Amniotic stem cell (primary cell): ENCODE measurements at places on chromosomes 6 and 20.

- no peak for DNase-seq
These were observed 71.1 kb downstream of the SRC start for GRCh38 chr20:37416848-37417616.

DNA sequence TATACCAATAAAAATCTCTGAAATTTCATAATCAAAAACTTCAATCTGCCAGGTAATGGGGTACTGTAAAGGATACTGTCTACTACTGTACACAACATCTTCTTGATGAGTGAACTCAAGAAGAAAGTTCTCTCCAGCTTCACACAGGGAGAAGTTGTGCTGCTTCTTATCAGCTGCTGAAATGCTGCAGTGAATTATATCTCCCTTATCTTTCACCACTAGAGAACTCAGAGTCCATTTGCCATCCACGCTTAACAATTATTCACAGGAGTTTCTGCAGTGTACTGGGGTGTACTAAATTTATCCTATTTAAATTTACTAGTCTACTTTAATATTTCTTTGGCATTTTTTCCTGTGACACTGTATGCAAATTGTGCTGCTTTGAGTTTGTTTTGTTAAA lies 384.8 kb downstream of the TFAP2B start:
- DNase-seq = no peak

DNA sequence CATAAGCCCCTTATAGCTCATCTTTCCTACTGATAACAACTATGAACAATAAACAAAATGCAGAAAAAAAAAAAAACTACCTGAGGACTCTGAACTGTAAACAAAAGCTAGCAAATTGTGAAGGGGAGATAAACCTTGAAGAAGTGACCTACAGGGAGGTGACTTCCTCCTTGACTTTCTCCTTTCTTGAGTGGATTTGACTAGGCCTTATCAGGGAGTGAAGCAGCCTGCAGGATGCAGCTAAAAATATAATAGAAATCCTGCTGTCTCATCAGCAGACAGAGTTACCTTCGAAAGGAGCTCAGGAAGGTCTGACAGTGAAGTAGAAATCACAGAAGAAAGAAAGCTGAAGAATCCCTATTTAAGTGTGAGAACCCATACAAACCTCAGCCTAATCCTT lies 322.0 kb upstream of the HTR1E start:
- no peak for DNase-seq

GRCh38 chr6:158496700-158497099 lies 63.2 kb upstream of the TMEM181 start:
- DNase-seq = no peak

- DNase-seq = no peak
These were observed 49.8 kb downstream of the CFAP61 start for GRCh38 chr20:20102163-20102562.

GRCh38 chr6:89379281-89379680 lies 26.8 kb upstream of the UBE2J1 start:
- no peak for DNase-seq

DNA sequence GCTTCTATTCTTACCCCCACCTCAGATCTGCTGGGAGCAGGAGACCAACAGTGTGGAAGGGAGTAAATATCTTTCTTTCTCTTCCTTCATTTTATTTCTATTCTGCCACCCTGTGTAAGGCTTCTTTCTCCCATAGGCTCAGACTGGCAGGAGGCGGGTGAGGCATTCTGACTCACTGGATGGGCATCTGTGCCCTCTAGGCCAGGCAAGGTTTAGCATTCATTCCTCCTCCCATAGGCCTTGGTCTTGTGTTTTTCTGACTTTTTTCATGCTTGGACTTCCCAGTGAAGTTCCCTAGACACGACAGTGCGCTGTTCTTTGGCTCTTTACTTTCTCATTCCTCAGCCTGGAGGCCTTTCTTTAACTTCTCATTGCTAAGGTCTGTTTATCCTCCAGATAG lies 235.2 kb downstream of the SYNE1 start:
- DNase-seq = peak; percentile 27

DNA sequence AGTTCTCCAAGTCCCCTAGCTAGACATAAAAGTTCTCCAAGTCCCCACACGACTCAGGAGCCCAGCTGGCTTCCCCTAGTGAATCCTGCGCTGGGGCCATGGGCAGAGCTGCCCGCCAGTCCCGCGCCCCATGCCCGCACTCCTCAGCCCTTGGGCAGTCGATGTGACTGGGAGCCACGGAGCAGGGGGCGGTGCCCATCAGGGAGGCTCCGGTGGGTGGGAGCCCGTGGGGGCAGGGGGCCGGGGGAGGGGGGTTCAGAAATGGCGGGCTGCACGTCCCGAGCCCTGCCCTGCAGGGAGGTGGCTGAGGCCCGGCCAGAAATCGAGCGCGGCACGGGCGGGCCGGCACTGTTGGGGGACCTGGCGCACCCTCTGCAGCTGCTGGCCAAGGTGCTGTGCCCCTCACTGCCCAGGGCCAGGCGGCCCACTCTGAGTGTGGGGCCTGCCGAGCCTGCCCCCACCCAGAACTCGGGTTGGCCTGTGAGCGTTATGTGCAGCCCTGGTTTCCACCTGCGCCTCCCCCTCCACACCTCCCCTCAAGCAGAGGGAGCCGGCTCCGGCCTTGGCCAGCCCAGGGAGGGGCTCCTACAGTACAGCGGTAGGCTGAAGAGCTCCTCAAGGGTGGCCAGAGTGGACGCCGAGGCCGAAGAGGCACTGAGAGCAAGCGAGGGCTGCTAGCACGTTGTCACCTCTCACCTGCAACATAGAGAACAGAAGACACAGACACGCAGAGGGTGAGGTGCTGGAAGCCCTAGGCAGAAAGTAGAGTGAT lies 11.4 kb downstream of the GSTA5 start:
- no peak for DNase-seq

- no peak for DNase-seq
These were observed 58.0 kb downstream of the SULF2 start for GRCh38 chr20:47727170-47727880.

DNA sequence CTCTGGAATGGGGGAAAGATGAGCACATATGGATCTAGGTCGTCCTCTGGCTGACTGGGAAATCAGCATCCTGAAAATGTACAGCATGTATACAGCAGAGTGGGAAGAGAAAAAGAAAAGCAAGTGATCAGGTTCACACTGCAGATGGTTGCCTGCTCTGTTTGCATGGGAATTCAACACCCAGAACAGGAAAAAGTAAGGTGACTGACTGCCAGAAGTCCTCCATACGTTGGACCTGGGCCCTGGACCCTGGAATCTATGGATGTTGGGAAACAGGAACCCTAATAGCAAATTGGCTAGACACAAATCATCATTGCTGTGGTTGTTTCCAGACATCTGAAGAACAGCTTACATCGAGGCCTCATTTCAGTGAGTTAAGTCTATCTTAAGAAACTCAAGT lies 30.3 kb upstream of the TNFAIP3 start:
- DNase-seq = no peak

GRCh38 chr20:59836767-59837166 lies 96.7 kb downstream of the SYCP2 start:
- no peak for DNase-seq

- DNase-seq = no peak
These were observed 179.8 kb downstream of the GMPR start for GRCh38 chr6:16418151-16418550.

GRCh38 chr20:50359607-50360217 lies 150.5 kb upstream of the PTPN1 start:
- DNase-seq = no peak

- no peak for DNase-seq
These were observed 9.1 kb upstream of the TLDC2 start for GRCh38 chr20:36866681-36867495.

DNA sequence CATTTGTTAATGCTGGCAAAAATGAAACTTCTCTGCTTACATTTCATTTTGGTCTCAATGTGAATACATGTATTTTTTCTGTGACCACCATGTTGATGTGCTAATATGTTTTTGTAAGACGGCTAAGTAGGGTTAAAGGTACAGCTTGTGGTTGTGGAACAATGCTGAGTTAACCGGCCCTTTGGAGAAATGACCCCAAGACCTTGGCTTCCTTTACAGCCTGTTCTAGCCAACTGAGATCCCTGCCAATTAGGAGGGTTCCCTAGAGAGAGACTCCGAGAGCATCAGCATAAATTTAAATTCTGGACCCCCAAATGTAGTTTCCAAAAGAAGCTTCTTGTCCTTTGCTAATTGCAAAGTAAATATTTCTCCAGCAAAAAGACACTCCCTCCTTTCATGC lies 44.4 kb downstream of the RSPO3 start:
- no peak for DNase-seq

DNA sequence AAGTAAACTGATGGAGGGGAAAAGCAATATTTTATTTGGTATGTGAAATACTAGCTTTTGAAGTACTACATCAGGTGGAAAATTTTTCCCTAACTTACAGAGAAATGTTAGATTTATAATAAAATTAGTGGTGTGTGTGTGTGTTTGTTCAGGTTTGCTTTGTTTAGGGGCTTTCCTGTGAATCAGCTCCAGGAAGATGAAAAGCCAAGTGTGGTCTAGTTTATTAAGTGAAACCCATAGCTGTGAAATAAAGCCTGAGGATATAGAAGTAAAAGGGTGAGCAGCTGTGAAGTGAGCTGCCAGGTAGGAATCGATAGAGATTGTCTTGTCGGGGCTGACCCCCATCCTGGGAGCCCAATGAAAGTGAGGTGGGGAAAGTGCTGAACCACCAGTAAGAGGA lies 347.6 kb upstream of the IMPG1 start:
- DNase-seq = no peak

DNA sequence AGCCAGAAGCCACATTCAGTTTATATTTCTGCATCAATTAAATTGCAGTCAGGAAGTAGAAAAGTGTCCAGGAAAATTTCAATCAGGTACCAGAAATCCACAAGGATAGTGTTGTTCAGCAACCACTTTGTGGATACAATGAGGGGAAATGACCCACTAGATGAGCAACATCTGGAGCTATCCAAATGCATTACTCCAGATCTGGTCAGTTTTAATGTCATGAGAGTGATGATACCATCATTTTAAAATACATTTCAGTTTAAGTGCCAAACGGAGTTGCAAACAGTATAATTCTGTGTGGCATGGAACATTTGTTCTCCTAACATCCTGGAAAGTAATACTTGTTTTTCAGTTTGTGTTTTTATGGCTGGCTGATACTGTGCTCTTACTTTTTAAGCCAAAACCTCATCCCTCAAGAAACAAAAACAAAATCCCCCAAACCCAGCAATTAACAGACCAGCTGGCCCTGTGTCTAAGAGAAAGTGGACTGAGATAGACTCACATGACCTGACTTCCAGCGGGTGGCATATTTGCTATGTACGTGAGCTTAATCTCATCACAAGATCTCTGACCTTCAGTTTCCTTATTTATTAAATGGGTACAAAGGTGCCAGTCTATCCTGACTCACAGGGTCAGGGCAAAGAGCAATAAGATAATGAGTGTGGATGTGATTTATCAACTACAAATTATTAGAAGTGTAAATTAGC lies 58.8 kb upstream of the CNKSR3 start:
- no peak for DNase-seq

GRCh38 chr6:32962213-32962826 lies 6.1 kb upstream of the BRD2 start:
- DNase-seq = no peak

GRCh38 chr6:138250513-138251247 lies 32.4 kb upstream of the PBOV1 start:
- no peak for DNase-seq

GRCh38 chr6:71287038-71287437 lies 1.6 kb upstream of the OGFRL1 start:
- no peak for DNase-seq

DNA sequence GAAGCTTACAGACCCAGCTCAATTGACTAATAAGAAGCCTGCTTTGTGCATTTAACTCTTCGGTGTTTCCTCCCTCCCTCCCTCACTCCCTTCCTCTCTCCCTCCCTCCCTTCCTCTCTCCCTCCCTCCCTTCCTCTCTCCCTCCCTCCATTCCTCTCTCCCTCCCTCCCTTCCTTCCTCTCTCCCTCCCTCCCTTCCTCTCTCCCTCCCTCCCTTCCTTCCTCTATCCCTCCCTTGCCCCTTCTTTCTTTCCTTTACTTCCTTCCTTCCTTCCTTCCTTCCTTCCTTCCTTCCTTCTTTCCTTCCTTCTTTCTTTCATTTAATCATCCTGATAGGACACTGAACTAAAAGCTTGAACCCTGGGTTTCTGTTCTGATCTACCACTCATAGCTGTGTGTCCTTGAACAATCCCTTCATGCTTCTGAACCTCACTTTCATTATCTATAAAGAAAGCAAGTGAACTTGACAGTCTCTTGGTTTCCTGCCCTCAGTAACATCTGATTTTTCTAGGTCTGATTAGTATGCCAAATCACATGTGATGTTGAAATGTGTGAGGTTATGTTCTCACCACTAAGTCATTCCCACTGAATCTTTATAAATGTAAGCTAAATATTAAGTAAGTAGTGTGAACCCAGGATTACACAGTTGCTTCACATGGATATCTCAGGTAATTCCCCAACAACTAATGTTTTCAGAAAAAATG lies 132.3 kb upstream of the BMP2 start:
- no peak for DNase-seq

GRCh38 chr6:17393892-17394631 lies 667 bp downstream of the CAP2 start:
- DNase-seq = peak; percentile 48

- DNase-seq = no peak
These were observed 29.2 kb downstream of the B4GALT5 start for GRCh38 chr20:49684335-49684997.

GRCh38 chr20:63498960-63499337 lies at the start of gene EEF1A2:
EEF1A2 (minus strand) TSS chr20:63499083; CDS start chr20:63497763, 1,320 bp downstream.
- no peak for DNase-seq

DNA sequence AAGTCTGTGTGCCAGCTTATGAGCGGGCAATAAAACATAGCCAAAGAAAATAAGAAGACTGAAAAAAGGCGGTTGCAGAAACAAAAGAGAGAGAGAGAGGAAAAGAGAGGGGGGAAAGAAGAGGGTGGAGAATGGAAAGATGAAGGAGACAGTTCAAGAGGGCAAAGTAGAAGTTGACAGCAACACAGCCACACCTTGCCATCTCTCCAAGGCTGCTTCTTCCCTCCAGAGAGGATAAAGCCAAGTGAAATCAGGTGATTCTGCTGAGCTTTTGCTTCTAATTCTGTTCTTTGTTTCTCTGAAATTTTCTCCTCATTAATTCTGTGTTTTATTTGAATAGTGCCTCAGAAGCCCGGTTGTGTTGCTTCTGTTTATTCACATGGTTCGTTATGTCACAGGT lies 48.5 kb downstream of the PTPRK start:
- DNase-seq = no peak

- DNase-seq = no peak
These were observed 199.0 kb downstream of the SOD2 start for GRCh38 chr6:159493898-159494585.

DNA sequence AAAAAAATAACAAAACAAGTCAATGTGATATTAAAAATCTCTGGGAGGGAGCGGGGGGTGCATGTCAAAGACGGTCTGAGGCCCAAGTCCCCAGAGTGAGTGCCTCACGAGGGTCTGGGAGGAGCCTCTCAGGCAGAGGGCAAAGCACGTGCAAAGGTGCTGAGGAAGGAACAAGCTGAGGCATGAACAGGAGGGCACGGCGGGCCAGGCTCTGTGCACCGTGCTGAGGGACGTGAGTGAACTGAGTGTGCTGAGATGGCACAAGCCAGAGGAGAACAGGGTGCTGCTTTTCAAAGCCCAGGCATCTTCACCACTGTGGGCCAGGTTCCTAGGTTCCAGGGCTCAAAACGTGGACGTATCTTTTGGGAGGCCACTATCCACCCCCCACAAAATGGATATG lies 142.1 kb upstream of the PHACTR3 start:
- DNase-seq = no peak

GRCh38 chr6:36791521-36792135 lies 47.6 kb downstream of the CPNE5 start:
- DNase-seq = no peak

GRCh38 chr20:21433329-21433890 lies 36.1 kb upstream of the NKX2-4 start:
- DNase-seq = no peak
